ENCODE measurements at places on chromosomes 2 and 18.

- DNase-seq, result no peak
Observed at GRCh38 chr2:27336173-27336572, 13.3 kb upstream of the MPV17 start.

DNA sequence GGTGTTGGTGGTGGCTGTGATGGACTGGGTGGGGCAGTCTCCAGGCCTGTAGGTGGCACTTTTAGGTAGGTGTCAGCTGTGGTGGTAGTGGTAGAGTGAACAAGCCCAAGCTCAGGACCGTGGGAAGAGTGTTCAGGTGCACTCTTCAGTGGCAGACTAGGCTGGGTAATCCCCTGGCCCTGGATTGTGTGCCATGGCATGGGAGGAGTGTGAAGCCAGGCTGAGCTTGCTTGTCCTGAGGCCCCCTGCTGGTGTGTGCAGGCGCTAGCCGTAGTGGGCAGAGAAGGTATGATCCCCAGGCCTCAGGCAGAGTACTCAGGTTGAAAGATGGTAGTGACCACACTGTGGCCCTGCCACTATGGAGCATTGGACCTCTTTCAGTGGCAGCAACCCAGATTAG, 850.3 kb downstream of the DSC3 start:
- no peak for DNase-seq

- no peak for DNase-seq
Observed at GRCh38 chr2:236610991-236611821, 41.6 kb downstream of the ACKR3 start.

DNA sequence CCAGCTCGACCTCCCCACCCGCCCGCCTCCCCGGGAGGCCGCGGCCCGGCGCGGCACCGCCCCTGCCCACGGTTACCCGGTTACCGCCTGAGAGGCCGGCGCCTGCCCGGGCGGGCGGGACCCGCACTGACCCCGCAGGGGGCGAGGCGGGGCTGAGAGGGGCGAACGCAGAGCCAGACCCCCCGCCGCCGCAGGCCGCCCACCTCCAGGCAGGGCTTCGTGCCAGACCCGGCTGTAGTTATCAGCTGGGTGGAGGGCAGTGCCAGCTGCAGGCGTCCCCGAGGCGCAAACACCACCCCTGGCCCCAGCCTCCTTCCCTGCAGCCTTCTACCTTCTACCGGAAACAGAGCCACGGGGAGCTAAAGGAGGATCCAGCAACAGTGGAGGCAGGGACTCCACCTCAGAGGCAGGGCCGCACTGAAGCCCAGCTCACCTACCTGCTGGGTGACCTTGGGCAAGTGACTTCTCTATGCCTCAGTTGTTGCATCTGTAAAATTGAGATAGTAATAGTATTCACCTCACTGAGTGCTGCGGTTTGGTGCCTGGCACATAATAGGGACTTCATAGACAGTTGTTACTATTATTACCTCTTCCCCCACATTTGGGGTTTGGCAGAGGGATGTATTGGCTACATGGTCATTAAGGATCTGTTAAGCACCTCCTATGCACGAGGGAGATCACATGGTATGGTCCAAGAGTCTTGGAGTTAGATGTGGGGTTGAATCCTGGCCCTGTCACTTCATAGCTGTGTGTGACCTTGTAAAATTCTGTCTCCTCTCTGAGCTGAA, 231.6 kb upstream of the SMAD2 start:
- DNase-seq, result no peak

GRCh38 chr2:170905864-170906263, 23.2 kb upstream of the GORASP2 start:
- DNase-seq, result no peak

- no peak for DNase-seq
Observed at GRCh38 chr18:76988031-76988826, 144.4 kb downstream of the MBP start.

DNA sequence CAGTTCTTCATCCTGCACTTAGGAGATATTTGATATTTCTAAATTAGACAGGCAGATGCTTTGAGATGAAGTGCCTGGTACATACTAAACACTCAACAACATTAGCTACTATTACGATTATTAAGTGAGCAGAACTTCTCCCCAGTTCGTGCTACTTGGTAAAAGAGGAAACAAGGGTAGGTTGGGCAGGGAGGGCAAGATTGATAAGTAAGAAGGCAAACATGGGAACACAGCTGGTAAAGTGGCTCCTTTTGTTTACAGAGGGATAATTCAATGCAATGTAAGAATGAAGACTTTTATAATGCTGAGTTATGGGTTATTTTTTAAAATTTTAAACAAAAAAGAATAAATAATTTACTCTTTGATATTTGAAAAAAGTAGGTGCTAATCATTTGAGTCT, 15.9 kb upstream of the WIPF1 start:
- no peak for DNase-seq

DNA sequence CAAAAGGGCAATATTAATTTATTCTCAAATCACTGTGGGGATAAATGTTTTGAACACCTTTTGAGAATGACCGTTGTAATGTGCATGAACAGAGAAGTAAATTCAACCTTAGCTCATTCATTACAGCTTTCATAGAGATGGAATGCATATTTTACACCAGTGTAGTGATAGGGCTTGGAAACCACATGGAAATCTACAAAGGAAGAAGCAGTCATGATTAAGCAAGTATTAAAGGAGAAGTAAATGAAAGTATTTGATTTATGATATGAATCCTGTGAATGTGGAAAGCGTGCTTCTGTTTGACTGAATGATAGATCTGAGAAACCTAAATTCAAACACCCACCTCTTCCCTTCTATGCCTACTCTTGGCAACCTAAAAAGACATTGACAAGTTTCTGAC, 64.7 kb downstream of the CDH7 start:
- no peak for DNase-seq

DNA sequence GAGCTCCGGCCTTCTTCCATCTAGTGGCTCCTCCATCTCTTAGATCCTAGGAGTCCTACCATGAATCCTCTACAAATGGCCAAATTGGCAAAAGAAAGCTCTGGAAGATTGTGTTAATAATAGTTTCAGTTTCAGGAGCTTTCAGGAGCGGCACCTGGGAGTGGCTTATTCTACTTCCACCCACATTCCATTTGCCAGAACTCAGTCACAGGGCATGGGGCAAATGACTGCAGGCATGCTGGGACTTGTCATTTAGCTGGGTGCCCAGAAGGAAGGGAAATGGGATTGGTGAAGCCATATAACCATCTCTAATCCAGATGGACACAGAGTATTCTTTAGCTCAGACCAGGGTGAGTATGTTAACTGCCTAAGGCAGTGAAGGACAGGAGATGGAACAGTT, 3.6 kb upstream of the LRATD1 start:
- no peak for DNase-seq

DNA sequence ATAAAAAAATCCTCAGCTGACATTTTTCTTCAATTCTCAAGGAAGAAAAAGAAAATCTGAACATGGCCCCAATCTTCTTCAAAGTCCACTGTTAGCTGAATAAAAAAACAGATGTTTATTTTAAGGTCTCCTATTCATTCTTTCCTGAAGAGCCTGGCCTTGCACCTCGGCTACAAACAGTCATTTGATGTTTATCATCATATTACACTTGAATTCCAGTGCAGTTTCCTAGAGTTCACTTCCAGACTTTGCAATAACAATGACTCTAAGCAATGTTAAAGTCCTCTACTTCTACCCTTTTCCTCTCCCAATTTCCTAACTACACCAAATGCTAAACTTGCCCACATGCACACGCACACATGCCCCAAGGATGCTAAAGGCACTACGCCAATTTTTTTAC, 70.1 kb downstream of the NOL10 start:
- DNase-seq, result no peak

DNA sequence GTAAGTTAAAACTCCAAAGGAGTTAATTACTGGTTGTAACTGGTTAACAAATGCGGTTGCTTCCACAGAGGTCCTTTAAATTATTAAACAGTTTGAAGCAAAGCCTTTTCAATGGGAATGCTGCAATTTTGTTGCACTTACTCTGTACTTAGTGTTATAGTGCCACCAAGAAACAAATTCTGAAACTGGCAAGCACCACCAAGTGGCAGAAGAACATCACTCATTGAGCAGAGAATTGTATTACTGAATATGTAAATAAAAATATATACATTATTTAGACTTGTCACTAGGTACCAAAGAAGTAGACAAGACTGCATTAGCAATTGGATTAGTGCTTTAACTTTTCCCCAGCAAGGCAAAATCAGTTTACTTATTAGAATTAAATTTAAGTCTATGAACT, 2.6 kb upstream of the TMEFF2 start:
- DNase-seq, result no peak

DNA sequence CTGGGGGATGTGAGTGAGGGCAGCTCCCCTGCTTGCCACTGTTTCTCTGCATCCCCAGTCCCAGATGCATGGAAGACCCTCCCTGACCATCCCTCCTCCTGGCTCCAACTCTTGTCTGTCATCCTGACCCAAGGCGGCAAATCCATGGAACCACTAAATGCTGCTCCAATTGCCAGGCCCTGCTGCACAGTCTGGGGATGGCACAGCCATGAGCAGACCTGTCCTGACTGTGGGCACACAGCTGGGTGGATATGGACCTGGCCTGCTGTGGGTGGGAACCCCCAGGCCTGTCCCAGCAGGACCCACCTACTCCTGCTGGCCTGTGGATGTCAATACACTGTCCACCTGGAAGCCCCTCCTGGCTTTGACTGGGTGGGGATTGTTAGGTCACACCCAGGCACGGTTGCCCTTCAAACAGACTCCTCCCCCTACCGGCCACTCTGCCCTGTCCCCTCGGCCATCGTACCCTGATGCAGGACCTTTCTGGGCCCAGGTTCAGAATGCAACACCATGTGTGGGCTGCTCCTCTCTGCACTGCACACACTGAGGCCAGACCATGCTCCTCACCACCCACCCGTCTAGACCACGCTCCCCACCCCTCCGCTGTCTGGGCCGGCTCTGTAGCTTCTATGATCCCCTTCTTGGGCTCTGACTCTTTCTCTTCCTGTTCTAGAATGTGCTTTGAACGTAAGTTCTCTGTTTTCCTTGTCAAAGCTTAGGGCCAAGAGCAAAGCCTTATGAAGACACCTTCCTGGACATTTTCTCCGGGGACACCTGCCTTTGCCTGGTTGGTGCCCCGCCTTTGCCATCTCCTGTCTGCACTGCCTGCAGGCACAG, 57.9 kb downstream of the INPP5D start:
- no peak for DNase-seq

DNA sequence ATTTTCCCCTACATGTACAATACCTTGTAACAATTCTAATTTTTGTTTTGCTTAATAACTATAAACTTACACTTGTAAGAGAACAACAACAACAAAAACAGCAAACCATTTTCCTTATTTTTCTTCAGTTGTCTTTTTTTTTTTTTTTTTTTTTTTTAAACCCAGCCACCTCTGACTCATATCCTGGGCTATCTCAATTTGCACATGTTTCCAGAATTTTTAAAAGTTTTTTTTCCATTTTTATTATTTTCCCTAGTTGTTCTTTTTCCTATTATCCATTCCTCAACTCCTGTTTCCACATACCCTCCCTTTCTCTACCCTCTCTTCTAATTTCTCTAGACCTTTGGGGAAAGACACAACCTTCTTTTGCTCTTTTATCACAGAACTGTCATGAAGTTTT, 112.5 kb downstream of the EFEMP1 start:
- DNase-seq, result no peak

GRCh38 chr18:61336766-61337165, 3.5 kb downstream of the CDH20 start:
- DNase-seq, result no peak

- no peak for DNase-seq
Observed at GRCh38 chr2:164642268-164642667, 21.0 kb upstream of the GRB14 start.

DNA sequence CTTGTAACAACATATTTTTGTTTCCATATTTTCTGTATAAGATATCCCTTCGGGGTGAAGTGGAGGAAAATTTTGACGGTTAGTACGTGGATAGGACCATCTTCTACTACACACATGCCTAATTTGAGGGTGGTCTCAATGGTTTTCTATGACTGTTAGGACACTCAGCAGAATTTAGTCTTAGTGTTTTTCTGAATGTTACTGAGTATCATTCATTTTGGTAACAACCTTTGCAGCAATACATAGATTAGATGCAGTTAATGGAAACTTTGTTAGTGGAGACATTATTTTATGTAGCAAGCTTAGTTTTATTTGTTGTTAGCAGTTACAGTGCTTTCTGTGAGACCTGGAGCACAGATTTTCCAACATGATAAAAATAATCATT, 1.6 kb downstream of the ITGAV start:
- DNase-seq, result no peak

DNA sequence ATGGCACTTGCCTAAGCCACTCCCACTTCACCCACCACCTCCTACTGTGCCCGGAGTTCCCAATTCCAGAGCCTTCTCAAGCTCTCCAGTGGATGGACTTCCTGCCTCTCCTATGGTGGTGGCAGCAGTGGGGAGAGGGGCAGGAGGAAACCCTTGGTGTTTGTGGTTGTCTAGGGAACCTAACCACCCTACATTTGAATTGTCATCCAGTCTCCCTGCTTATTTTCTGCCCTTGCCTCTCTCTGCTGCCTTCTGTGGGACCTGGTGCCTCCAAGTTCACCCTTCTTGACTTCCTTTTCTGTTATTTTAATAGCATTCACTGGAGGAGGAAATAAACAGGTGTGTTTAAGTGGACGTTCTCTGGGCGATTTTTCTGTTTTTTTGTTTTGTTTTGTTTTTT, 50.0 kb upstream of the HPCAL1 start:
- DNase-seq, result no peak

DNA sequence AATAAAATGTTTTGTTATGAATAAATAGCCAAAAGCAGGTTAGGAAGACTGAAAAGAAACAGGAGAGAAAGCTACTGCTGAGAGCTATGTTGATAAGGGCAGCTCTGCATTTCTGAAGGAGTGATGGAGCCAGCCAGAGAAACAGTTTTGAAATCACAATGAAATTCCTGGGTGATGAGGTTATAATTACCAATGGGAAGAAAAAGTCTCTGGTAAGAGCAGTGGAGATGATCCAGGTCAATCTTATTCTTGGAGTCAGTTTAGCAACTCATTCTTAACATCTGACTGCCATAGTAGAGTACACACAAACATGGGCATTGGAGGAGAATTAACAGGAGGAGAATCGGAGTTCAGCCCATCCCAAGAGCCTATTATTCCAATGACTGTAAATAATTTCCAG, 2.4 kb downstream of the ALKAL2 start:
- peak; percentile 40 for DNase-seq

- DNase-seq, result no peak
Observed at GRCh38 chr18:38362286-38362792, 796.7 kb upstream of the CELF4 start.

- DNase-seq, result no peak
Observed at GRCh38 chr2:56613254-56613653, 429.5 kb downstream of the CCDC85A start.

DNA sequence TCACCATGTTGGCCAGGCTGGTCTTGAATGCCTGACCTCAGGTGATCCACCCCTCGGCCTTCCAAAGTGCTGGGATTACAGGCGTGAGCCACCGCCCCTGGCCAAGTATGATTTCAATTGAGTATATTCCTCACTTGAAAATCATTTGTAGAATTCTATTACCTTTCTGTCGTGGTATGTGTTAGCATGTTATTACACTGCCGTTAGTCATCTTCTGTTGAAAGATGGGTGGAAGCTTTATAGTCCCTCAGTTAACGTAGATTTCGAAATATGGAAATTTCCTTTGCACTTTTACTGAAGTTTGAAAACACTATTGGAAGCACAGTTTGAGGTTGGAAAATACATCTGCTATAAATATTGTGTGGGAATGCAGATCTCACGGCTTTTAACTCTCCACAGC, 14.7 kb downstream of the NIFK start:
- peak; percentile 88 for DNase-seq

Data from GM04504 (cell line).